ENCODE measurements at places on chromosomes 11 and 22.
A peak's percentile ranks its signal among the peaks of the same experiment; 100 is the strongest.

DNA sequence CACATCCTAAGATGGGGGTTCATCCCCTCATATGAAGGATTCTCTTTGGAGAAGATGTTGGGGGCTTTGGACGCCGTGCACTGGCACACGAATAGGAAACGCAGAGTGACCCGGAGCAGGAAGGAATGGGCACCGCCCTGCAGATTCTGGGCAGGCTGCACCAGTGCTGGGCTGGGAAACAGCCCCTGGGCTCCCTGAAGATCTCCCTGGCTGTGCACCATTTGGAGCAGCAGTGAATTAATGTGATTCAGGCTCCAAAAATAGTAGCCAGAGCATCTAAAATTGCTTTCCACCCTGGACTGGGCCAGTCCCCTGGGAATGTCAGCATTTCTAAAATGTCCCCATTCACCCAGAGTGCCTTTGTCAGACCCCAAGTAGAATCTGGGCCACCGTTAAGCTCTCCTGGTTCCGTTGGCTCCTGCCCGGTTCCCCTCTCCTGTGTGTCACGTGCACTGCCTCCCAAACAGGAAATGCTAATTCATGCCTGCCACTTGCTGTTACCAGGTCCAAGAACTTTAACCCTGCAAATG lies 18.6 kb downstream of the IRAG1 start:
- no peak for DNase-seq

- no peak for DNase-seq
Observed at GRCh38 chr22:24205438-24206195, 24.3 kb downstream of the SUSD2 start.

GRCh38 chr11:122723576-122723975 lies 68.1 kb downstream of the UBASH3B start:
- DNase-seq, result no peak

DNA sequence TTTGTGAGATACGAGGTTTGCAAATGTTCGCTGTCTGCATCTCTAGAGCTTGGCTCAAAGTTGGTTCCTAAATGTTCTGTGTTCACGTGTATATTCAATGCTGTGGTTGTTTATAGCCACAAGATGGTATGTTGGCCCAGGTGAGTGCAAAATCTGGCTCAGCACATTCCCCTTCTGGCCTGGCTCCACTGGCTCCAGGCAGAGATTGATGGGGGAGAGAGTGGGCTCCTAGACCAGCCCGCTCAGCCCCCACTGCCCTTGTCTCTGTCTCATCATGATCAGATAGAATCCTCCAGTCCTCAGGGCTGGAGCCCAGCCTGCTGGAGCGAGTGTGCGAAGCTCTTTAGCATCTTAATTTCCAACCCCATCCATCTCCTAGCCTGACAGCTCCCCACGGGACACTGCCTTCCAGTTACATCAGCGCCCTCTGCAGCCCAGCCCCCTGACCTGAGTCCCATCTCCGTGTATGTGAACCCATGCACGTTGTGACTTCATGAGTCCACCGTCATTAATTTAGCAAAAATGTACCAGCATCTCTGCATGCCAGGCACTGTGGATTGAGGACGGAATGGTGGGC lies 2.0 kb downstream of the P2RX3 start:
- DNase-seq, result no peak

DNA sequence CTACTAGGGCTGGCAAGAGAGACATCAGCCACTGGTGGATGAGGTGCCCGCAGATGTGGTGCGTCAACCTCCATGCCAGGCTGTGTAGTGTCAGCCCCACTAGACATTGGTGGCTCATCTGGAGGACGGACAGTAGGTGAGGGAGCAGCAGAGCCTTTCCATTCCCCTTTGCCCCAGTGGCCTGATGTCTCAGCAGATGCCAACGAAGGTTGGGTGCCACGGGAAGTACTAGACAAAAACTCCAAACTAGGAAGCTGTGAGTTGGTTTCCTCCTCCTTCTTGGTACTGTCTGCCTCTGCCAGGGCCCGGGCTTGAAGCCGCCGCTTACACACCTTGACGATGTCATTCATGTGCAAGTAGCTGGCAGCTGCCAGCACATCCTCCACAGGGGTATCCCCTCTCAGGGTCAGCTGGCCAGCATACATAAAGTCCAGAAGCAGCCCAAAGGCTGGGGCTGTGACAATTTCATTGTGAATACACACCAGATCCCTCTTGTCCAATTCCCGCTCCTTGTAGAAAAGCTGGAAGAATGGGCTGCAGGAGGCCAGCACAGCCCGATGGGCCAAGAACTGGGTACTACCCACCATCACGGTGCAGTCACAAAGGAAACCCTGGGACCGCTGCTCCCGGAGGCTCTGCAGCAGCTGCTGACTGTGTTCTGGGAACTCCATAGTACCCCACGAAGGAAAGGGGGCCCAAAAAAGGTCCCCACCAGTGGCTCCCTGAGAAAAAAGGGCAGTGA lies 795 bp downstream of the ZBTB3 start:
- DNase-seq, result no peak

DNA sequence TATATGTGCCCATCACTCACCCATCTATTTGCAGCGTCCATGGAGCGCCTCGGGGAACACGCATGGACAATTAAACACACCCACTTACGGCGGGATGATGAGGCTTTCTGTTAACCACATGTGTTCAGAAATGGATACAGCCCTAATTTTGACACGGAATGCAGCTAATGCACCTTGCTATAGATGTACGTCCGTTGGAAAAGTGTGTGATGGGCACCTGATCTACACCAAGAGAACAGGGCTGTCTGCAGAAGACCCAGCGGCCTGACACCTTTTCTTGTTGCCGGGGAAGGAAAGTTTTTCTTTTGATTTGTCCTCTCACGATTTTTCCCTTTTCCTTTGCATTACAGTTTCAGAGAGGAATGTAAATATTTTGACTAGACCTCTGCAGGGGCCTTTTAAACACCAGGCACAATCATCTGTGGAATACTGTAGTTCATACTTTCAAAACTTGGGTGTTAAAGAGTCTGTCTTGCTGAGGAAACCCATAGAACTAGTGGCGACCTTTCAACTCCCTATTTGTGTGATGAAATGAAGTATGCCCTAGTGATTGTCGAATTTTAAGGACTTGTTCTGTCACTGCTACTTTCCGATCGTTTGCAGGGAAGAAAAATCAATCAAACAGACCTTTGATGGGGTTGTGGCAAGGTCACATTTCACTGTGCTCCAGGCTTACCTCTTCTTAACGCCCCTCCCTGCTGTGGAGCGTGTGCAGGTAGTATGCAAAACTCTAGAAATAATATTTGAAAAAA lies 16.5 kb upstream of the PAX6 start:
- no peak for DNase-seq

DNA sequence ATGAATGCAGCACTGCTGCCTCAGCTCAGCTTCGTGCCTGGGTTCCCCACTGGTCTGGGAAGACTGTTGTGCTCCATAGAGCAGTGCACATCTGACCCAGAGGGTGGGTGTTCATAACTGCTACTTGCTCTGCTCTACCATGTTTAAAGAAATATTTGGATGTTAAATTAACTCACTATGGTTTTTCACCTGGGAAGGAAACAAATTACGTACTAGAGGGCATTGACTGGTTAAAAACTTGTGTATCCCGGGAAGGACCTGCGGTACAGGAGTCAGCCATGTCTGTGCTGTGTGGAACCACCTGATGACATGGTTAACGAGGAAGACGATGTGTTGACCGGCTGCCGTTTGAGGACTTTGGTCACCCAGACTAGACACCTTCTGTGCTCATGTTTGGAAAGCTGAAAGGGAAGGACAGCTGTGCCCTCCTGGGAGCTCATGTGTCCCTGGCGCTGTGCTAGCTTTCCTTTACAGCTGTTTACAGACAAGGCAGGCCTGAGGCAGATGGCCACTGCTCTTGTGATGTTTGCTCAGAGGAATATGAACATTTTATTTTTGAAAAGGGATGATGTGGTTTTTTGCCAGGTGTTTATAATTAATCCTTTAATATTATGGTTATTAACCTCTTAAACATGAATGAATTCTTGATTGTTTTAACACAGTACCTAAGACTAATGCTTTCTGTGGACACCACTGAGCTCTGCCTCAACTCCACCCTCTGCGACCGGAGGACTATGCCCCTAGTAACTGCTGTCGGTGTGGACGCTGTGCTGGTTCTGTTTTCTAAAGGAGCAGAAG lies 14.3 kb upstream of the AIFM3 start:
- no peak for DNase-seq

GRCh38 chr11:90650153-90650552 lies 427.3 kb upstream of the CHORDC1 start:
- no peak for DNase-seq

GRCh38 chr11:133515107-133515506 lies 17.2 kb downstream of the OPCML start:
- DNase-seq, result no peak

- no peak for DNase-seq
Observed at GRCh38 chr11:18749681-18750319, 23.8 kb upstream of the IGSF22 start.

GRCh38 chr11:2689651-2690575 lies 9.9 kb downstream of the KCNQ1OT1 start:
- DNase-seq, result no peak

GRCh38 chr11:20594274-20595061 lies 4.9 kb upstream of the SLC6A5 start:
- no peak for DNase-seq

- no peak for DNase-seq
Observed at GRCh38 chr11:82043316-82043715, 690.3 kb downstream of the FAM181B start.

DNA sequence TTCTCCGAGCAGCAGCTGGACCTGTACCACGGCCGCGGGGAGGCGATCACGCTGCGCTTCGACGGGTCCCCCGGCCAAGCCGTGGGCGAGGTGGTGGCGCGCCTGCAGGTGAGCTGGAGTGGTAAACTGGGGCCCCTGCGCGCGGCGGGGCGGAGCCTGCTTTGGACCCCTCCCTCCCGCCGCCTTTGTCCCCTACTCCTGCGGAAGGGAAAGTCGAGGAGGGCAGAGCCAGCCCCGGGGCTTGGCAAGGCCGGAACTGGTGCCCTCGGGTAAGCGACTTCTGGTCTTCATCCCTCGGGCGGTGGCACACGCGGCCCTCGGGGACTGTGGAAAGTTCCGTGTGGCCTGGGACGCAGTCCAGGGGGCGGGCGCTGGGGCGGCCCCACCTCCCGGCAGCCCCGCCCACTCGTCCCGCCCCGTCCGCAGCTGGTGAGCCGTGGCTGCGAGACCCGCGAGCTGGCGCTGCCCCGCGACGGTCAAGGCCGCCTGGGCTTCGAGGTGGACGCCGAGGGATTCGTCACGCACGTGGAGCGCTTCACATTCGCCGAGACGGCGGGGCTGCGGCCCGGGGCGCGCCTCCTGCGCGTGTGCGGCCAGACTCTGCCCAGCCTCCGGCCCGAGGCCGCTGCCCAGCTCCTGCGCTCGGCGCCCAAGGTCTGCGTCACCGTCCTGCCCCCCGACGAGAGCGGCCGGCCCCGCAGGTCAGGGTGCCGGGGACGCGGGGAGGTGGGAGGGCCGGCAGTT lies 9.2 kb downstream of the SIPA1 start:
- no peak for DNase-seq

DNA sequence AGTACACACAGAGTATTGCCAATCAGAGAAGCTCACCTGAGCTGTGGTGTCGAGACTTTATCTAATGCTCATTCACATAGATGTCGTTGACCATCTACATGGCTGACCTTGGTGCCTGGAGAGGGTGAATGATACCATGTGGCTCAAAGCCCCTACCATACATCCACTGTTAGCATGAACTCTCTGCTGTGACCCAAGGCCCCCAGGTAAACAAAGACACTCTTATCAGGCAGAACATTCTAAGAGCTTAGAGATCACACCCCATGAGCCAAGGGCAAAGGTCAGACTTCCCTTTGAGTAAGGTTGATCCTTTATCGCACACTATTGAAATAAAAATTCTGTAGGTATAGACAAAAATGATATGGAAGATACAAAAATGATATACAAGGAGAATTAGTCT lies 15.0 kb upstream of the PIWIL3 start:
- no peak for DNase-seq

DNA sequence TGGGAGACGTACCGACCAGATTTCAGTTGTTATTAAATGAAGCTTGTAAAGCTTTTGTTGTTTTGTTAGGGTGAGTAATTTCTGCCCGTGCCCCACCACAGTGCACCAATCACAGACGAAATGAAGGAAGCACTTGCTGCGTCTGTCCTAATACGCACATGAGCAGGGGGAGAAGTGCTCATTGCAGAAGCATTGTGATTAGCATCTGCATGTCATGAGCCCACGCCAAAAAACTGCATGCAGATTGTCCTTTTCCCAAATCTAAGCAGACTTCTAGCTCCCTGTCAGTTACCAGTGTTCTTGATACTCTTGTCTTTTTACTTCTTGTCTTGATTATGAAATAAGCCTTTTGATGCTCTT lies 15.5 kb downstream of the RBX1 start:
- DNase-seq, result no peak

GRCh38 chr11:7874056-7874455 lies 57.0 kb downstream of the OR10A6 start:
- DNase-seq, result no peak

GRCh38 chr22:37349043-37349814 lies 66.9 kb downstream of the CYTH4 start:
- no peak for DNase-seq

DNA sequence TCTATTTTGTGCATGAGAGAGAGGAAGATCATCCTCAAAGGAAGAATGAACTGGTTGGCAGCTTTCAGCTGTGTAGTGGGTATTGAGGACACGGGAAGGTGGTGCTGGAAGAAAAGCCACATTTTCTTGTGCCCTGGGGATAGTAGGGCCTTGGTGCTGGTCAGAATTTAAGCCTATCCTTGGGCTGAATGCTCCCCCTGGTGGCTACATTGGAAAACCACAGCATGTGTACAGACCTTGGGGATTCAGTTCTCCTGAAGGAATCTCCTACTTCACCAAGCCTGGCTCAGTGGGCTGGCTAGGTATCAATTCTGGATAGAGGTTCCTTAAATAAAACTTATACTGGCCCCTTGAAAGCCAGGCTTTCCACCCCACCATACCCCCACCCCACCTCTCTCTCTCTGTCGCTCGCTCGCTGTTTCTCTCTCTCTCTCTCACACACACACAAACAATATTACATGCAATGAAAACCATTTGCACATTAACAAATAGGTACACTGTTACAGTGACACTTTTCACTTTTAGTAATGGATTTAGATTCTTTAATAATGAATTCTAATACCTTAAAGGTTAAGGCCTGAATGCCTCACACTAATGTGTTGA lies 2.8 kb upstream of the OR51M1 start:
- DNase-seq, result peak; percentile 3

GRCh38 chr11:63761931-63762653 lies 6.5 kb downstream of the ZFTA start:
- DNase-seq, result no peak

- DNase-seq, result no peak
Observed at GRCh38 chr11:110809417-110810199, 97.4 kb upstream of the ARHGAP20 start.

Measured in NCI-H1417 treated with DMSO at 0.1 percent for 48 hours (cell line).